Stimulated activated CD4-positive, alpha-beta T cell treated with anti-CD3 and anti-CD28 coated beads, Interleukin-4, amount 100 ng/mL, for 4 hours (primary cell): ENCODE measurements at places on chromosomes 3 and 15.

DNA sequence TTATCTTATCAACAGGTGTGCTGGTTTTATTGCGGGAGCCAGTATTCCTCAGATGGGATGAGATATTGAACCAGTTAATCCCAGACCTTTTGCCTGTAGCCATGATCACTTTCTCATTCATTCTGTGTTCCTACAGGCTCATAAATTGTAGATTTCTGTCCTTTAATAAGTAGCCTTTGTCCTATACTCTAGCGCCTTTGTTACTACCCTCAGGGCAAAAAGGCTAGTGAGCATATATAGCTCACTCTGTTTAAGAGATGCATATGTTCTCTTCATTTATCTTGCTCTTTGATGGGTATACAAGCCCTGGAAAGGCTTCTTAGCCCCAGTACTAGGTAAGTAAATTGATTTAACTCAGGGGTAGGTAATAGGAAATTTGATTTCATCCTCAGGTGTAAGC is 95.1 kb downstream of the OXSM start:
- DNase-seq, result no peak

GRCh38 chr15:56879502-56879901 is 38.9 kb upstream of the TCF12 start:
- DNase-seq, result no peak

GRCh38 chr3:71758091-71758490 is 4.4 kb downstream of the GPR27 start:
- DNase-seq, result no peak

- no peak for DNase-seq
Measured at GRCh38 chr3:58627941-58628340, 38.6 kb downstream of the FAM3D start.

DNA sequence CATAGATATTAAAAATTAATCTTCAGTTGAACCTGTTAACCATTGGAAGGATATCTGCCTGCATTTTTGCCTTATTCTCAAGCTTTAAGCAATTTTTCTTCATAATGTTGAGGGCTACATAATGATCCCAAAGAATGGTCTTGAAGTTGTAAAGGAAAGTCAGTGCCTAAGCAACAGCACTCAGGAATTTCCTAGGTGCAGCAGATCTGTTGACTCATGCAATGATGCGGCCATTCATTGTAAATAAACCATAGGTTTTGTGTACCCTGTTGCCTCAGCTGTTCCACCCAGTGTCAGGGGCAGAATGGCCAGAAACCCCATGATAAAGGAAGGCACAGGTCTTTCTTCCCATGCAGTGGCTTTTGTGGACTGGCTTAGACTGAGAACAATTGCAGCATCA is 78.4 kb upstream of the TRIM42 start:
- no peak for DNase-seq

DNA sequence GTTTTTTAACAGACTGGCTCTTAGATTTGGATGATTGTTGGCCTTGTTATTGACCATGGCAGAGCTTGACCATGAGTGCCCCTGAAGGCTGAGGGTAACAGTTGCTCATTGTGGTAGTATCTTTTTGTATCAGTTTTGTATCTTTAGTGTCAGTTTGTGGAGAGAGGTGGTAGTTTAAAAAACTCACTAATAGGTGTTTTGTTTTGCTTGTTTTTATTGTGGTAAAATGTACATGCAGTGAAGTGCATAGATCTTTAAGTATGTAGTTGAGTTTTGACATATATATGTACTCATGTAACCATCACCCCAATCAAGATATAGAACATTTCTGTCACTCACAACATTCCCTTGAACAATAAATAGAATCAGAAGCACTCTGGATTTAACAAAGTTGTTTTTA is 9.8 kb downstream of the GMPS start:
- no peak for DNase-seq

GRCh38 chr3:131636266-131636775 is 133.6 kb upstream of the MRPL3 start:
- DNase-seq, result no peak

GRCh38 chr15:57948351-57949289 is 116.9 kb downstream of the ALDH1A2 start:
- no peak for DNase-seq

GRCh38 chr15:57112178-57112577 is 193.7 kb downstream of the TCF12 start:
- no peak for DNase-seq

DNA sequence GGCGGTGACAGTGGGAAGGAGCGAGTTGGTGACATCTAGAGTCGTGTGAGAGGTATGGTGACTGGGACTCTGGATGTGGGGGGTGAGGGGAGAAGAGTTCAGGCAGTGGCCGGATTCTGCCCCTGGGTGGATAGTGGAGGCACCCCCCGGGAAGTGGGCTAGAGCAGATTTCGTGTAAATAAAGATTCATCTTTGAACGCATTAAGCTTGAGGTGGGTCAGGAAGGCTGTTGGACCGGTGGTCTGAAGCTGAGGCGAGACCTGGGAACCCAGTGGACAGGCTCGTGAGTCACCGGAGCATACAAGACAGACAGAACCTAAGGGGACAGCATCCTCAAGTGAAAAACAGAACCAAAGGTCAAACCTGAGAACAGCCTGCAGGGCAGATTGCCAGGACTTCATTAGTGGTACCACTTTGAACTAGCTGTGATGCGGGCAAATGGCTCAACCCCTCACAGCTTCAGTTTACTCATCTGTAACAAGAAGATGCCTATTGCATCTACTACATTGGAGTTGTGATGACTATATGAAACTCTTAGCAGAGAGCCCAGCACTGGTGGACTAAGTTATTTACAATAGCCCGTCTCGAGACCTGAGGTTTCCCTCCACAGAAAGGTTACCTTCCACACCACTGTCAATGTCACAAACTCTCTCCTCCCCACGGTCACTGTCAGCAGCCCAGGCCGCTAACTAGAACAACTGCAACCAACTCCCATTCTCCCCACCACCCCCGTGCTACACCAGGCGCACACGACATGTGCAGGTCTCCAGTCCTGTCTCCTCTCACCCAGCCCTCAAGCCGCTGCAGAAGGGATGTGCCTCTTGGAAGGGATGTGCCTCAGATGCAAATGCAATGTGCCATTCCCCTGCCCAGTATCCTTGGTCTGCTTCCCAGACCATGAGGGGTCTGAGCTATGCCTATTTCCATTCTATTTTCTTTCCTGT is 901 bp upstream of the CLN6 start:
- DNase-seq, result no peak

- DNase-seq, result no peak
Measured at GRCh38 chr3:72584262-72584661, 264.0 kb downstream of the SHQ1 start.

- no peak for DNase-seq
Measured at GRCh38 chr15:74716651-74717050, 8.7 kb downstream of the CYP1A1 start.
